ENCODE measurements at places on chromosomes 5 and 9. TPM values are rescaled to one million over a fixed set of nuclear protein-coding genes. Genes with fewer than 3 reads are reported as not detected.
A peak's percentile ranks its signal among the peaks of the same experiment; 100 is the strongest.

- no peak for ATAC-seq
Measured at GRCh38 chr9:98875536-98875935, 68.1 kb downstream of the GALNT12 start.

SYNPO gene
- 7.8 TPM for total RNA-seq

SLC2A6 gene
- total RNA-seq: 0.80 TPM

LECT2 gene
- total RNA-seq: not detected

- ATAC-seq: no peak
Measured at GRCh38 chr9:124788542-124789217, 11.7 kb downstream of the OLFML2A start.

DNA sequence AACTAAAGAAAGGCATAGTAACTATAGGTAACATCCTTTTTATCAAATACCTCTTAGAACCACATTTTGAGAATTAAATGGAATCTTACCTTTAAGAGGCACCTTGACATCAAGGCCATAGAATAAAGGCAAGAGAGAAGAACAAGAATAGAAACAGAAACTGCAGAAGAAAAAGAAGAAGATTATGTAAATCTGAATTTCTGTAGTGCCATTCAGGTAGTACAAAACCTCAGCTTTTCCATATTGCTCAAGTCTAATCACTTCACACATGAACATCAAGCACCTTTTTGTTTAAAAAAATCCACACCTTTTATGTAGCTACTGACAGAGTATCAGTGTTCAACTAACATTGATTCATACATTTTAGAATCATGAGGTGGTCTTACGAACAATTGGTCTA, 91.8 kb upstream of the DPYSL3 start:
- no peak for ATAC-seq

DNA sequence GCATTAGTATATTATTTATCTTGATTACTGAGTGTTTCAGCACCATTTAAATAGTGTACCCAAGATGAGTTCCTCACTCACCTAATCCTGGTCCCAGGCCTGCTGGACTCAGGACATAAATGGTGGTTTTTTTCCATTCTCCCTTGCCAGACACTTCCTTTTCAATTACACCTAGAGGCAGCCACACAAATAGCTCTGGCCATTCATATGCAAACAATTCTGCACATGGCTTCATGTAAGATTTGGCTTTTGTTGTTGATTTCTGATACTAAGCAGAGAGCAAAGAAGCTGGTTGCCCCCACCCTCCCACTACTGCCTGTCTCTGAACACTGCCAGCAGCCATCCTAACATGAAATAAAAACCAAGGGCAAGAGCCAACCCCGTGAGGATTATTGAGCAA, 180.4 kb downstream of the SEMA5A start:
- ATAC-seq: no peak

NRG2 gene
- total RNA-seq: 1.9 TPM

DNA sequence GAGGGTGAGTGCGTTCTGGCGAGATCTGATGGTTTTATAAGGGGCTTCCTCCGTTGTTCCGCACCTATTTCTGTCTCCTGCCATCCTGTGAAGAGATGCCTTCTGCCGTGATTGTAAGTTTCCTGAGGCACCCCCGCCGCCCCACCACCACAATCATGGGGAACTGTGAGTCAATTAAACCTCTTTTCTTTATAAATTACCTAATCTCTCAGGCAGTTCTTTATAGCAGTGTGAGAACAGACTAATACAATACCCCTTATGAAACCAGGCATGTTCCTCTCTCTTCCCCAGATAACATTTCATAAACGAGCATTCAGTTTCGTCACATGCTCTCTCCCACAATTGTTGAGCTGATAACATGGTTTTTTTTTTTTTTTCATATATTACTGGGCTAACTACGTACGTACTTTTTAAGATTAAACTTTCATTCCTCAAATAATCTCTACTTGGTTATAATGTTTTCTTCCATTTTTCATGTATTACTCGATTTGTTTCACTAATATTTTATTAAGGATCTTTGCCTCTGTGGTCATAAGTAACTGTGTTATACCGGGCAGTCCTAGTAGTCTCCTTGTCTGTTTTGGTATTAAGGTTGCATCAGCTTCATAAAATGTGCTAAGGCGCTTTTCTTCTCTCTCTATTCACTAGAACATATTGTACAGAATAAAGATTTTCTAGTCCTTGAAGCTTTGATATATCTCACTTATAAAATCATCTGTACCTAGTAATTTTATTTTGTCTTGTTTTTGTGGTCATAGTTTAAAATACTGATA, 64.9 kb upstream of the MVB12B start:
- no peak for ATAC-seq

- peak; percentile 58 for ATAC-seq
Measured at GRCh38 chr5:68962757-68963484, 130.9 kb upstream of the SLC30A5 start.

TNFAIP8 gene
- total RNA-seq: 15.3 TPM

DNA sequence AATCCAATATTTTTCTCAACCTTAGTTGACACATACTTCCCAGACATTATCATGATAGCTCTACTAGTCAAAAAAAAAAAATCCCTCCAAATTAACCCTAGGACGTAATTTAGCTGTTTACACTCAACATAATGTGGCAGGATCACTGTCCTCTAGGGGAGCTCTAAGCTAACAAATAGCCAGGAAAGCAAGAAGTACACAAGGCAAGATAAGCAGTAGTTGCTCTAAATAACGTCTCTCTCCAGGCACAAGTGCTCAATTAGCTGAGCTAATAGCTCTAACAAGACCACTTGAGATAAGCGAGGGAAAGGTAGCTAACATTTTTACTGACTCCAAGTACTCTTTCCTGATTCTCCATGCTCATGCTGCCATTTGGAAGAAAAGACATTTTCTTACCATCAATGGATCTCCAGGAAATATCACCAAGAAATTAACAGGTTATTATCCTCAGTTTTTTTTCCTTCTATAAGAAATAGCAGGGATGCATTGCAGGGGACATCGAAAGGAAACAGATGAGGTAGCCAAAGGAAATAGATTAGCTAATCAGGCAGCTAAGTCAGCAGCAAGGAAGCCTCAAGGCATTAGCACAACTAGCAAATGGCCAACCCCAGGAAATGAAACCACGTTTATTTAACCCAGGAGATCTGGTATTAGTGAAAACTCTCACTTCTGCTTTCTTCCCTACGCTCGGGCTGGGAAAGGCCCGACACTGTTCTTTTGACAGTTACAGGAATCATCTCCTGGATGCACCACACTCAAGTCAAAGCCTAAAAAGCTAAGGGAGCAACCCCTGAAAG, 614.1 kb downstream of the PTPRD start:
- ATAC-seq: no peak

GRCh38 chr9:112841261-112841660, 49.4 kb downstream of the SLC46A2 start:
- ATAC-seq: no peak

GRCh38 chr5:163912046-163912445, 406.6 kb downstream of the MAT2B start:
- no peak for ATAC-seq

DNA sequence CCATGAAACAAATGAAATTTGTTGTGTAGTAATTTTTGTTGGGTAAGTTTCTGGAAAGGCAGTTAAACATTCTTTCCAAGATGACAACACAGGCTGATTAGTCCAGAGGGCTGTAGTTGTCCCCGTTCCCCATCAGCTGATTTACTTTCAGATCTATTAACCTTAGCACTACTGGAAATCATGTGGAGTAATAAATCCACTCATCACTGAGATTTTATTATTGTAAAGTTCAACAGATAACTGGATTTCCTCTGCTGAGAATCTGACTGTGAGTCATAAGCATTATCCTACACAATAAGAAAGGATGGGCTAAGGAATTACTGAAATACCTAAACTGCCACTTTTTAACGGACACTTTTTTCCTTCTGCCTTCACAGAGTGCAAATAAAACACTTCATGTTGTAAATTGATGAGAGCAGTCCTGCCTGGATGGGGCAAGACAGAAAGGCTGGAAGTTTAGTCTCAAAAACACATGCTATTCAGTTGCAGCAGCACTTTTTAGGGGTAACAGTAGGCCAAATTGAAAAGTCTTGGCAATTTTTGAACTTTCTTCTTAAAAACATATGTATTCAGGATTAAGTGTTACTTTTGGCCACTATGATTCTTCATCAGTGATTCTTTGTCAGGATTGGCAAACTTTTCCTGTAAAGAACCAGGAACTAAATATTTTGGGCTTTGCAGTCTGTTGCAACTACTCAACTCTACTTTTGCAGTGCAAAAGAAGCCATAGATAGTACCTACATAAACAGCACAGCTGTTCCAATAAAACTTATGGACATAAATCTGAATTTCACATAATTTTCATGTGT, 7.0 kb downstream of the STOM start:
- ATAC-seq: peak; percentile 51

GRCh38 chr5:125659316-125660023, 763.7 kb upstream of the GRAMD2B start:
- no peak for ATAC-seq

- ATAC-seq: no peak
Measured at GRCh38 chr9:23783509-23783908, 42.5 kb downstream of the ELAVL2 start.

DNA sequence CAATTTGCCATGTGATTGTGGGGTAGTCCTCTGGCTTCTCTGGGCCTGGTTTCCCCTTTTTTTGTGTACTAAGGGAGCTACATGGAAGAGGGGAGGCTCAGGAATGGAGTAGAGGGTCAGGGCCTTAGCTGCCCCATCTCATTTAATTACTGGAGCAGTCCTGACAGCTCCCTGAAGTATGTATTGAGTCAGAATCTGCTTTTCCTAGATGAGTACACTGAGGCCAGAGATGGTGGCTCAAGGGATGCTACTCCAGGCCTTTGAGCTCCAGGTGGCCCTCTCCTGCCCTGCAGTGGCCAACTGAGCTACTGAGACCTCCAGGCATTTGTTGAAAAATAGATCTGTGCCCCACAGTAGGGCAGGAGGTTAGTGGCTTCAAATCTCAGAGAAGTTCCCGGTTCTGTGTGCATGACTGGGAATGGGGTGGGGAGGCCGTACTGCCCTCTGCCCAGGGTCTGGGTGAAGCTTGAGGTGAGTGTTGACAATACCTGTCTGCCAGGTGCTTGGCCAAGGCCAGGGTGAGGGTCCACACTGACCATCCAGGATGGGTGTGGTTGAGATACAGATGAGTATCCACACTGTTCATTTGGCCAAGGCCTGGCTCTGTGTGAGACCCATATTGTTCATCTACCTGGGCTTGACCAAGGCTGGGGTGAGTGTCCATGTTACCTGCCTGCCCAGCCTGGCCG, 45.7 kb downstream of the CXXC5 start:
- no peak for ATAC-seq

DNA sequence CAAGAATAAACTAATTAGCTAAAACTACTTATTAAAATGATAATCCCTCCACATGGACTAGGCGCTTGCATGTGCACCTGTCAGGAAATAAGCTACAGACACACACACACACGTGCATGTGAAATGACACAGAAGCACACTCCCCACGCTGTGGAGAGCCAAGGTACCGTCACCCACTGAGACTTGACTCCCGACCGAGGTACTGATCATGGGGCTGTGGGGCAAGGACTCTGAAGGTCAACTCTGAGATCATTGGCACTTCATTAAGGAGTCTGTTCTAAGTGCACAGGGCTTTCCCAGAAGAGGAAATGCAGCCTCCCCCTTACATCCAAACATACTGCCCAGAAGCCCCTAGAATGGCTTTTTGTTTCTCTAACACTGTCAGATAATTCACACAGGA, 264.4 kb upstream of the WWC1 start:
- no peak for ATAC-seq

DNA sequence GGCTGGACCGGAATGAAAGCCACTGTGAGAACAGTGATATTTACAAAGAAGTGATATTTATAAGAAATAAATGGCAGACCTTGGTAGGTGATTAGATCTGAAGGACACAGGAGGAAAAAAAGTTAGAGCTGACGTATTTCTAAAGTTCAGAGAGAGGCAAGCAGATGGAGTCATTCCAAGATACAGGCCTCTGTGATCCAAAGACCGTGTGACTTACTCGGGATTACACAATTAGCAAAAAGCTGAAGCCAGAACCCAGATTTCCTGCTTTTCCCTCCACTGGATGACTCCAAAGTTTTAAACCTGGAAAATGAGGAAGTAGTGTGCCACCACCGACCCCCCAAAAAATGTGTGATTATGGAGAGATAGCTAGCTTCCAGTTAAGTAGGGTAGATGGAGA, 3.1 kb upstream of the DOCK8 start:
- no peak for ATAC-seq

DNA sequence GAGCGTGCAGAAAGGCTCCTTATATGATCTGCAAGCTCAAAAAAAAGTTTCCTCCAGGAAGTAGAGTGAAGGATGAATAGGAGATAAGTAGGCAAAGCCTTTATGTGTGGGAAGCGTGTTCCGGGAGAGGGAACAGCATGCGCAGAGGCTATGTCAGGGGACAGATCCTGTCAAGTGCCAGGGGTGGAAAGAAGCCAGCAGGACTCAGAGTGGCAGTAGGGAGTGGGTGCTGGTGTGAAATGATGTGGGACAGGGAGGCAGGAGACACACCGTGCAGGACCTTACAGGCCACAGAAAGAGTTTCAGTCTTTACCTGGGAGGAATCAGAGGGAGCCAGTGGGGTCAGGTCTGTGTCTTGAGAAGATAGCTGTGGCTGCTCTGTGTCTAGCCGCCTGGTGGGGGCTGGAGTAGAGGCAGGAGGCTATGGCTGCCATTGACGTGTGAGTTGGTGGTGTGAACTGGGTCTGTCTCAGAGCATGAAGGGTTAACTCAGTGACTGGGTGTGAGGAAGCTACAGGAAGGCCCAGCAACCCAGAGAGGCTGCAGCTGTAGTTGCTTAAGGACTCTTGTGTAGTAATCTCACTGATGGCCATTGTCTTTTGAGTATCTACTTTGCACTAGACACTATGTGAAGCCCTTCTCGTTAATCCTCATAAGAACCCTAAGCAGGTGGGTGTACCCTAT, 71.3 kb downstream of the PPARGC1B start:
- ATAC-seq: no peak

C5orf46 gene
- total RNA-seq: 0.36 TPM

GRCh38 chr5:66223637-66224036, 79.5 kb downstream of the SREK1 start:
- ATAC-seq: no peak

TAF11L5 gene
- not detected for total RNA-seq

- ATAC-seq: peak; percentile 16
Measured at GRCh38 chr9:125428060-125428901, 166.7 kb downstream of the GAPVD1 start.

DNA sequence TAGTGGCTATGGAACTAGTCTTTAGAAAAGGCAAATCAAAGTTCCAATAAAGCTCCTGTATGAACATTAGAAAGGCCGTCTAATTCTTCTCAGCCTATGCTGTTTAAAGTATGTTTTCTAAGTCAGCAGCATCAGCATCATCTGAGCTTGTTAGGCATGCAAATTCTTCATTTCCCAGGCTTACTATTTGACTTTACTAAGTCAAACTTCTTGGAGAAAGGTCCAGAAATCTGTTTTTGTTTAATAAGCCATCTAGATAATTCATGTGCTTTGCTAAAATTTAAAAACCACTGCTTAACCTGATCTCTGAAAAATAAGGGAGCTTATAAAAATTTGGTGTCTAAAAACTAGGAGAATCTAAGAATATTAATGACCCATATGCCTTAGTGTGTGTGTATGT, 200.2 kb upstream of the SGCD start:
- no peak for ATAC-seq
